ENCODE measurements at places on chromosomes 3 and 15.

DNA sequence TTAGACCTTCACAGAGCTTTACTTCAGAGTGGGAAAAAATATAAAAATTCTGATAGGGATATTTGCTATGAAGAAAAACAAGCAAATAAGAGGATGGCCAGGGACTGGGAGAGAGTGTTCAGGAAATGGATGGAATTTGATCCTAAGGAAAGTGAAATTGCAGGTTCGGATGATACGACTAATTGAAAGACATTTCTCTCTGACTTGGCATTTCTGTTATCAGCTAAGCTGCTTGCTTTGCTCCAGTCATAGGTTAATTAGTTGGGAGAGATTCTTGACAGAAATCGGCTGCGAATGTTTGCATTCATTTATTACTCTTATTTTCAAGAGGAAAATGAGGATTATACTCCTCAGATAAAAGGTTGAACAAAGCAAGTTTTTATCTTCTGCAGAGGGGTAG is 808.7 kb upstream of the NECTIN3 start:
- DNase-seq, result no peak

DNA sequence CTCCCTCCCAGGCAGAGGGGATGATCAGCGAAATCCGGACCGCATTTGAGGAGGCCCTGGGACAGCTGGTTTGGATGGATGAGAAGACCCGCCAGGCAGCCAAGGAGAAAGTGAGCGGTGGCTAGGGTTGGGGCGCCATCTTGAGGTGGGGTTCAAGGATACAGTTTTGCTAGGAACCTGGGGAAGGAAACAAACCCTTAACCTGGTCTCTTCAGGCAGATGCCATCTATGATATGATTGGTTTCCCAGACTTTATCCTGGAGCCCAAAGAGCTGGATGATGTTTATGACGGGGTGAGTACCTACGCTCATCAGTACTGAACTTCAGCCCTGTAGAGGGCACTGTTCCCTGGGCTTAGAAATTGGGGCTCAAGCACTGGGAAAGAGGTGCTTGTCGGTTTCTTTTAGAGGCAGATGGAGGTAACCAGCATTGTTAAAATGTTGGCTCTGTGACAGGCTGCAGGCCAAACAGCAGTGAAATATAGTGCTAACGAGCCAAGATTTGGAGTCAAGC is 9.6 kb upstream of the PSMD2 start:
- peak; percentile 51 for DNase-seq

DNA sequence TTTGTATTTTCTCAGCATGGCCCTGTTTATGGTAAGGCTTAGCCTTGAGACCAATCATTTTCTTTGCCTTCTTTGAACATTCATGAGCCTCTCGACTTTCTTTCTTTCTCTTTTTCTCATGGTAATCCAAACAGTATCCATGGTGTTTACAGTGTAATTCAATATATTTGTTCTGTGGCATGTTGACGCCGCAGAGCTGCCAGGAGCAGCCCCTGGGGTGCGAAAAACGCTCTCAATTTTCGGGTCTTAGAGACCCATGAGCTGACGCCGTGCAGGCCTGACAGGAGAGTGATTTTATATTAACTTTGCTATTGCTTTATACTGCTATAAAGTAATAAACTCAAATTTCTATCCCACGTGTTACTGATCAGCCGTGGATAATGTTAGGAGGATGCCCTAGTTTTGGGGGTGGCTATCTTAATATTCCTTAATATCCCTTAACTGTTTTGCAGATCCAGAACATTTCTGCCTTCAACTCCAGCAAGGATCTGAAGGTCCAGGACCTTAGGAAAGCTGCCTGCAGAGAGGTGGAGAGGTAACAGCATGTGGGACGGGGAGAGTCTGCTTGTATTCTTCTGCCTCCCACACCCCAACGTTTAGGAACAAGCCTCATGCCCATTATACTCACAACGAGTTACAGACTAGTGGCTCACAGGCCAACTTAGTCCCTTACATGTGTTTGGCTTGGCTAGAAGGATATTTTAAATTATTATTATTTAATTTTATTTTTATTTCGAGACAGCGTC is 29.3 kb upstream of the MYO1E start:
- no peak for DNase-seq

DNA sequence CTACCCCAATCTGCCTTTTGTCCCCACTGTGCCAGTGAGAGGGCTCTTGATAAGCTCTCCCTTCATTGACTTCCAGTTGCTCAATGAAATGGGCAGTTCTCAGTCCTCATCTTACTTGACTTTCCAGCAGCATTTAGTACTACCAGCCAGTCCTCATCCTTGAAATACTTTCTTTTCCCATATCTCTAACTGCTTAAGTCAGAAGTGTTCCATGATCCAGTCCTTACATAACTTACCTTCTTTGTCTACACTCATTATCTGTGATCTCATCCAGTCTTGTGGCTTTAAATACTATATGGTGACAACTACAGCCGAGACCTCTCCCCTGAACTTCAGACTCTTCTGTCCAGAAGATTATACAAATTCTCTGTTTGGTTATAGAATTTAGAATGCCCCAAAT is 28.7 kb downstream of the RARRES1 start:
- no peak for DNase-seq

GRCh38 chr15:87744815-87745214 is 511.7 kb downstream of the NTRK3 start:
- DNase-seq, result no peak

- no peak for DNase-seq
These were observed 194.2 kb upstream of the ICE2 start for GRCh38 chr15:60673166-60673565.

GRCh38 chr3:168844894-168845482 is 749.3 kb upstream of the GOLIM4 start:
- DNase-seq, result no peak

- DNase-seq, result peak; percentile 92
These were observed at the start of gene SYNM for GRCh38 chr15:99104788-99105513. Gene SYNM (plus strand): TSS chr15:99105080. CDS start chr15:99105200, 120 bp downstream.

GRCh38 chr3:31945738-31946052 is 35.4 kb downstream of the OSBPL10 start:
- DNase-seq, result no peak

GRCh38 chr3:67976663-67977062 is 322.3 kb upstream of the SUCLG2 start:
- no peak for DNase-seq

GRCh38 chr15:55587321-55588069 is 650 bp downstream of the PYGO1 start:
- DNase-seq, result peak; percentile 80

- DNase-seq, result no peak
These were observed 225.9 kb downstream of the ITPR1 start for GRCh38 chr3:4719046-4719501.

Measured in retina (tissue), 1 donor.